Right lung (tissue), 10 donors: ENCODE measurements at places on chromosomes 2 and 18. TPM values are rescaled to one million over a fixed set of nuclear protein-coding genes. Genes with fewer than 3 reads are reported as not detected.

Gene SEMA4C
- 58.6 TPM for polyA plus RNA-seq

Gene KCNJ3
- 0.30 TPM for polyA plus RNA-seq

Gene AGXT
- 0.18 TPM for polyA plus RNA-seq

Gene SOCS6
- polyA plus RNA-seq, result 22.3 TPM

Gene SCYGR4
- 0.10 TPM for polyA plus RNA-seq

Gene PRKAG3
- 0.76 TPM for polyA plus RNA-seq

Gene ZNF512
- 89.2 TPM for polyA plus RNA-seq

Gene RAX
- polyA plus RNA-seq, result not detected

Gene SIX3
- polyA plus RNA-seq, result not detected

Gene NYAP2
- polyA plus RNA-seq, result 0.13 TPM

Gene TLX2
- polyA plus RNA-seq, result 0.14 TPM

Gene HTR2B
- 0.61 TPM for polyA plus RNA-seq

Gene CD8A
- 1.1 TPM for polyA plus RNA-seq

Gene TDRD15
- not detected for polyA plus RNA-seq

Gene TBR1
- 0.06 TPM for polyA plus RNA-seq

Gene MPP4
- polyA plus RNA-seq, result 0.19 TPM

Gene FBXO15
- polyA plus RNA-seq, result 4.2 TPM

Gene WDR12
- 87.5 TPM for polyA plus RNA-seq

Gene EFR3B
- polyA plus RNA-seq, result 8.2 TPM

Gene ABCG5
- polyA plus RNA-seq, result 0.41 TPM

Gene ABCB11
- 0.03 TPM for polyA plus RNA-seq

Gene MYO3B
- polyA plus RNA-seq, result 3.1 TPM

Gene DSG4
- polyA plus RNA-seq, result not detected
